Activated B cell treated with CpG ODN at 0.5 μM for 24 hours (primary cell): ENCODE measurements at places on chromosomes 6 and 20. TPM values are rescaled to one million over a fixed set of nuclear protein-coding genes. Genes with fewer than 3 reads are reported as not detected.

The RIPPLY2 gene
- not detected in 2 replicates for total RNA-seq

The EYA2 gene
- 0.62 and 0.71 TPM in 2 replicates for total RNA-seq

The GSTA1 gene
- not detected in 2 replicates for total RNA-seq

The C6orf58 gene
- not detected in 2 replicates for total RNA-seq

The MTHFD1L gene
- 56.4 and 60.4 TPM in 2 replicates for total RNA-seq

The NR2E1 gene
- total RNA-seq: not detected in 2 replicates

The BNIP5 gene
- total RNA-seq: 0.10 and 0.11 TPM in 2 replicates

The ZSCAN23 gene
- 0.18 and 0.49 TPM in 2 replicates for total RNA-seq

DNA sequence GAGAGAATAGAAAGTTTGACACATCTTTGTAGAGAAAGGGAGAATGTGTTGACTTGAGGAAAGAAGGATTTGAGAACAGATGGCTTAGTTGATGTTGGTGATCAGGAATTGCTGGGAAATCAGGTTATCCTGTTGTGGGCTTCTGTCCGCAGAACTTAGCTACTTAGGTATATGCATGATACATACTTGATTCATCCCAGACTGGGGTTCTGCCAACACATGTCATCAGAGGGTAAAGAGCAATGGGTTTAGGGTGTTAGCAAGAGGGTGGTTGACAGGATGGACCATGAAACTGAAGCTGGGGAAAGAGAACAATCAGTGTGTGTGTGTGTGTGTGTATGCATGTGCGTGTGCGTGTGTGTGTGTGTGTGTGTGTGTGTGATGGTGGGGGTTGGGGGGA lies 50.6 kb upstream of the NELFCD start:
- no peak for DNase-seq

GRCh38 chr6:28789553-28790083 lies 134.2 kb downstream of the TRIM27 start:
- DNase-seq: no peak

GRCh38 chr20:651713-652614 lies 1.0 kb downstream of the SRXN1 start:
- no peak for DNase-seq

DNA sequence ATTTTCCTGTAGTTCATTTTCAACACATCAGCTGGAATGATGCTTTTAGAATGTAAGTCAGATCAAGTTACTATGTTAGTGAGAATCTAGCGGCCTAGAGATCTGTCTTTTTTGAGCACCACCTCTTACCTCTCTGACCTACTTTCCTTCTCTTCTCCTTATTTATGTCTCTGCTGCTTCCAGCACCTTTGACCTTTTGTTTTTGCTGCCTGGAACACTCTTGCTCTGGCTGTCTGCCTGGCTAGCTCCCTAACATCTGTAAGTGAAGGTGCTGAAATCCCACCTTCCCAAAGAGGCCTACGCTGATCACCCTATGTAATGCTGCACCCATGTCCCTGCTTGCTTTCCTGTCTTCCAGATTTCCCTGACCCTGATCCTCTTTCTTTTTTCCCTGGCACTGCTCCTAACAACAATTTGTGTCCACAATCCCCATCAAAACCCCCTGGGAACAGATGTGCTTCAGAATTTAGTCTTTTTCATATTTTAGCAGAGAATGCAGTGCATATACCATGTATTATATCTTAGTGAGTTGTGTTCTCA lies 87.8 kb downstream of the RFPL4B start:
- no peak for DNase-seq

DNA sequence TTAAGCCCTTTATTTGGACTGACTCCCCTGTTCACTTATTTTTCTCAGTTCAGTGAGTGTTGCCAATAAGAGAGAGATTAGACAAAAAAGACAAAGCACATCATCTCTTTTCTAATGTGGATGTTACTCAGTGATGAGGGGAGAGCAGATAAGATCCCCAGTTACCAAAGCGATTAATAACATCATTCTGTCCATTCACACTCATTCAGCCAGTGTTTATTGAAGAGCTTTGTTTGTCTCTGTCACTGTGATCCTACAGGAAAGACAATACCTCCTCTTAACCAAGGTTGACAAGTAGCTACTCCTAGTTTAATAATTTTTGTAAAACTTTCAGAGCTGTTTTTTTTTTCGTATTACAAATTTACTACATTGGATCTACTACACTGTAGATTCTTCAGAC lies 163.0 kb downstream of the EYA4 start:
- no peak for DNase-seq

- DNase-seq: no peak
Measured at GRCh38 chr6:42988486-42989020, 4.2 kb downstream of the PPP2R5D start.

DNA sequence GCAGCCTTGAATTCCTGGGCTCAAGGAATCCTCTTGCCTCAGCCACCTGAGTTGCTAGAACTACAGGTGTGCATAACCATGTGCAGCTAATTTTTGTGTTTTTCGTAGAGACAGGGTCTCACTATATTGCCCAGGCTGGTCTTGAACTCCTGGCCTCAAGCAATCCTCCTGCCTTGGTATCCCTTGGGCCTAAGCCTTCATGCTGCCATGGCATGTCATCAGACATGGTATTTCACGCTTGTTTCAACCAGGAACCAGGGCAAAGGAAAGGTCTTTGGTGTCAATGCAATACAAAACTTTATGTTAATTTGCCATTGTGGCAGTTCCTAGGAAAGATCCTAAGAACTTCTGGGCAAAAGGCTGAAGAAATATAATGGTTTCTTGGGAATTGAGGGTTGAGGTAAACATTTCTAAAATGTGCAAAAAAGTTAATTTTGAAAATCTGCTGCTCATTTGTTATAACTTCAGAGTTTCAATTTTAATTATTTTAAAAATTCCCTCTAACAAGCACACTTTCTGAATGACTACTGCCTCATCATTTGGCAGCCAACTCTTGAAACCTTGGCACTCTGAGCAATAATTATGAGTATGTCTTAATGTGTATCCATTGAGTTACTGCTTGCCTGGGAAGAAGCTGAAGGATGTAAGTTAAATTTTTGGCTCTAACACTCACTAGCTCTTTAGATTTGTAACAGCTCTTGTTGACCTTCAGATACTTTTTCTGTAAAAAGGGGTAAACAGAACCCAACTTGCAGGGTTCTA lies 154.1 kb downstream of the GJA10 start:
- DNase-seq: no peak

GRCh38 chr6:84074988-84075781 lies 41.6 kb downstream of the MRAP2 start:
- no peak for DNase-seq

DNA sequence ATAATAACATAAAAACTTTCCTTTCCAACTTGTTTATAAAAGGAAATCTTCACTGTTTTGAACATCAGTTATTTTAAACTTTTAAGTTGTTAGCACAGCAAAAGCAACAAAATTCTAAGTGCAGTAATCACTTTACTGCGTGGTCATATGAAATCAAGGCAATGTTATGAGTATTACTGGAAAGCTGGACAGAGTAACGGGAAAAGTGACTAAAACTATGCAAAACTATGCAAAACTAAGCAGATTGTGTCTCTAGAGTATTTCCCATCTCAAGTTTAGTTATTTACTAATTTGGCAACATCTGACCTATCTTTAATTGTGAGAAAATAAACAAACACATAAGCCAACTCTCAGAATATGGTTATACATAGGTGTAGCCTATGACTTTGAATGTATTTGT lies 10.9 kb upstream of the ANKEF1 start:
- DNase-seq: no peak

DNA sequence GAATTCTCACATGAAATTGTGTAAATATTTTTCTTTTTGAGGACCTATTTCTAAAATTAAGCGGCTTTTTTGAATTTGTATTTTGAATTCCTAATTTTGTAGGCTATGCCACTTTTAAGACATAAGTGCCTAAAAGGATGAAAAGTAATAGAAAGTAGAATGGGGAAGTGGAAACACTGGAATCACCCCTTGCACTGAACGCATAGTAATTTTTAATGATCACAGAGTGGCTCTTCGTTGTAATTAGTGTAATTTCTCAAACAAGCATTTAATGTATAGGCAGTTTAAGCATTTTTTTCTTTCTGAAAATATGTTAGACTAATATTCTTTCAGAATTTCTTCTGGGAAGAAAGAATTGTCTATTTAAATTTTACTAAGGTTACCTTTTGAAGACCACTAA lies 73.2 kb downstream of the ARID1B start:
- DNase-seq: no peak

DNA sequence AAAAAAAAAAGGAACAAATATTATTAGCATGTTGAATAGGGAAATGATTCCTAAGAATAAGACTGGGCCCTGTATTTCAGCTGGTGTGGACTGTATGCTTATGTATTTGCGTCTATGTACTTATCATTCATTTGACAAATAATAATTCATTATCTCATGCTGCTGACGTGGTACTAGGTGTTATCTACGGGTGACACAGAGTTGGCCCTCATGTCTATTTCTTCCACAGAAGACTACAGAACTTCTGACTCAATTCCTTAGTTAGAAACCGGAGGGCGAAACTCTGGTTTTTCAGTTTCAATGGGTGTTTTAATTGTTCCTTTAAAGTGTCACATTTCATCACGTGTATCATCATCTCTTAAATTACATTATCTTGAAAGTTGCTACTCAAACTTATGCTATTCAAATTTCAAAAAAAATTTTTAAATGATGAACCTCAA lies 305.9 kb downstream of the CLIC5 start:
- DNase-seq: no peak

DNA sequence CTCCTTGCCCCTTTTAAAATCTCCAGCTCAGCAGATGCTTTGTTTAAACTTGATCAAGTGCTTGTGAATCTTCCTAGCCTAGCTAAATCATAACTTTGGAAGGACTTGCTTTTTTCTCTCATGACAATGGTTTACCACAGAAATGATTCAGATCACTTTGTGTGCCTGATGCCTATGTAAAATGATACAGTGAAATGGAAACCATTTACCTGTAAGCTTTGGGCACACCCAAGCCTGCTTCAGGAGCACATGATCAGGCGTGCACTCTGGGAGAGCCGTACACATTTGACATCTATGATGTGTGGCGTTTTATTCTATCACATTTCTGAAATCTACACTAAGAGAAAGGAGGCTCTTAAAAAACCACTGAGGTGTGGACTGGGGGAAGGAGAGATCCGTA lies 41.1 kb downstream of the PTPN1 start:
- no peak for DNase-seq
